CD4-positive, alpha-beta T cell (primary cell): ENCODE measurements at places on chromosomes 16 and 17.

GRCh38 chr16:68113765-68114240 lies 28.6 kb downstream of the NFATC3 start:
- DNase-seq, result no peak

DNA sequence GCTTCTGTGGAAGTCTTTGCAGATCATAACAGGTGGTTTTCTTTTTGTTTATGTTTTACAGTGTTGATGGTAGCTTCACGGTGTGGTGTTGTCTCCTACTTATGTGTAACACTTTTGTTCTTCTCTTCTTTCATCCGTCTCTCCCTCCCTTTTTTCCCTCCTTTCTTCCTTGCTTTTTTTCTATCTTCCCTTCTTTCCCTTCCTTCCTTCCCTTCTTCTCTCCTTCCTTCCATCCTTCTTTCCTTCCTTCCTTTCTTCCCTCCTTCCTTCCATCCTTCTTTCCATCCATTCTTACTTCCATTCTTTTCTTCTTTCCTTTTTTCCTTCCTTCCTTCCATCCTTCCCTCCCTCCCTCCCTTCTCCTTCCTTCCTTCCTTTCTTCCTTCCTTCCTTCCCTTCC lies 31.4 kb downstream of the IRX5 start:
- no peak for DNase-seq

- no peak for DNase-seq
Observed at GRCh38 chr16:12874186-12874585, 27.2 kb upstream of the SHISA9 start.

DNA sequence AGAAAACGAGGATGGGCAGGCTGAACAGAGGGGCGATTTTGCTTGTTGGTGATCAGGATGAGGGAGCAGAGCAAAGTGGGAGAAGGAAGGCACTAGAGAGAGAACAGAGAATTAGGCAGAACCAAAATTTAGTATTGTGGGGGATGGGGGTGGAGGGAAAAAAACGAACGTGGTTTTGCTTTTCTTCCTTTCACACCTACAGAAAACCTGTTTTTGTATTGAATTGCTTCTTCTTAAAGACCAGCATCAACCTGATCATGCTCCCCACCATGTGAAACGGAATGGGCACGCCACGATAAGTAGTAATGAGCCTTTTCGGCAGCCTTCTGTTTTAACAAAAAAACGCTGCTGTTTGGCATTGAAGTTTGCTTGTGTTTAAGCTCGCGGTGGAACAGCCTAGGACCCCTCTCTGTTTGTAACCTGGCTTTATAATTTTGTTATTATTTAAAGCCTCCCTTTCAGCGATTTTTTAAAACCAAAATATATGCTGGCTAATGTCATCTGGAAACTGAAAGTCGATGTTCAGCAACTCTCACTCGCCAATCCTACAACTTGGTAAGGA lies 36.8 kb downstream of the ERCC4 start:
- no peak for DNase-seq

DNA sequence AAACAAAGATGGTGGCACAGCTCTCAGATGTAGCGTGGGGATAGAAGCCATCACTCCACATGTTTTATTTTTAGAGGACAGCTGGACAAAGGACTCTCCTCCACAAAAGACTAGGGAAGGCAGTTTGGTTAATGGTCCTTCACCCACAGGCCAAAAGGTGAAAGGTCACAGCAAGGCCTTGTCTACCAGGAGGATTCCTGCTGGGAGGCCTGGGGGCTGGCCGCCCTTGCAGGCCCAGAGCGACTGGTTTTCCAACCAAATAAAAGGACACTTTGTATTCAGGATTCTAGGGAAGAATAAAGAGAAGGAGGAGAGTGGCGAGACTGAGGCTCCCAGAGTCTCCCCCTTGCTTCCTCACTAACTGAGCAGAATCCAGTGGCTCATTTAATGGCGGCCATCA lies 94.3 kb downstream of the AXIN2 start:
- DNase-seq, result no peak

DNA sequence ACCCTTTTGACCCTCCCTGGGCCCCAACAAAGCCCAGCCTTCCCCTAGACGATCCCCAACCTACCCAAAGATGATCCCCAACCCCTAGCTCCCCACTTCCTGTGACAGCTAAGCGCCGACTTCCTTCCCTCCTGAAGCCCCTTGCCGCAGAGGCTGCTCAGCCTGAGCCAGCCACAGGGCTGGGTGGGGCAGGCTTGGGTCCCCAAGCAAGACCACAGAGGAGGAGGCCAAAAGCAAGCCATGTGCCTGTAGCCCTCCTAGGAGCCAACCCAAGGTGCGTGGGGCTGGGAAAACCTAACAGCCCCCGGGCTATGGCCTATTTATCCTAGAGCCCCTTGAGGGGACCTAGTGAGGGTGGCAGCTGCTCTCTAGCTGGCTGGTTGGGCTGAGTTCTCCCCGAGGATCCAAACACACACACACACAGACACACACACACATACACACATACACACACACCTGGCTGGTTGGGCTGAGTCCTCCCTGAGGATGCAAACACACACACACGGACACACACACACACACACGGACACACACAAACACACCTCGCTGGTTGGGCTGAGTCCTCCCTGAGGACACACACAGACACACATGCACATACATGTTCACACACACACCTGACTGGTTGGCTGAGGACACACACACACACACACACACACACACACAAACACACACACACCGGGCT lies 4.8 kb downstream of the ARRB2 start:
- DNase-seq, result peak; percentile 9
